CD4-positive, alpha-beta T cell treated with Interleukin-10 for 1 hour (primary cell): ENCODE measurements at places on chromosomes 4 and X.
A peak's percentile ranks its signal among the peaks of the same experiment; 100 is the strongest.

DNA sequence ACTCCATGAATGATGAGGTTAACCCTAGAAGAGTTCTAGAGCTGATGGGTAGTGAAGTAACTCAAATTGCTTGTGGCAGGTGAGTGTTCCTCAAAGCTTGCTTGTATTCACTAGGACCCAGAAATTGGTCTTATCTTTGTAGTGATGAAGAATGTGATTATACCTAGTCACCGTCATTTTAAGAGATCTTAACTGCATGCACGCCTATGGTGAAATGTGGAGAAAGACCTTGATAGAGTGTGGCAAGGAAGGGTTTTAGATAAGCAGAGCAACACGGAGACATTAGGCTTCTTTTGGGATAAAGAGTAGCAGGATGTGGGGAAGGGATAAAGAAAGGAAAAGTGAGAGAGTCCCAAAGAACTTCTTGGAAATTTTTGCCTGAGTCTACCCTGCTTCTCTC is 42.4 kb downstream of the NAP1L5 start:
- no peak for DNase-seq

GRCh38 chr4:15792974-15793373 is 14.8 kb downstream of the CD38 start:
- DNase-seq: no peak

- DNase-seq: no peak
Measured at GRCh38 chr4:84870398-84871163, 95.9 kb downstream of the WDFY3 start.

DNA sequence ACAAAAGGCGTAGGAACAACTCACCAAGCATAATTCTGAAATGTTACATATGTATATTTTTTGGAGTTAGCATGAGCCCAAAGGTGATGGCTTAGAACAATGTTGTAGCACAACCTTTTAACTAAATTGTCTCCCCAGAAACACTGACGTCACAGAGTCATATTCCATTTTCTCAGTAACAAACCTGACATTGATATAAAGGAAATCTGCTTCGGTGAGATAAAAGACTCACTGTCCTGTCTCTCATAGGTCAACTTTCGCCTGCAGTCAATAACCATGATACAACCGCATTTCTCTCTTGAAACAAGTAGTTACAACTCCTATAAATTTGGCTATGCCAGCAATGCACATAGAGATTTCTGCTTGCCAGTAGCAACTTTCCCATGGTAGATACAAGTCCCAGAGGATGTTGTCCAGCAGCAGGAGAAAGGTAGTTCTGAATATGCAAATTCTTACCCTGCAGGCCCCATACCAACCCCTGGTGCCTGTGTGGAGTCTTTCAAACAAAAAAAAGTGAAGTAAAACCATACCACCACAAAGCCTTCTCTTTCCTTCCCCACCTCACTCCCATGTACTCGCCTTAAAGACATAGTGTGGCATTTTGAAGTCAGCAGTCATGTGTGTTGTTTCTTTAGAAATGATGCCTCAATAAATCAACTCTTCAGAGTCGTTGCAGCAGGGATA is 47.9 kb downstream of the MTM1 start:
- no peak for DNase-seq

- DNase-seq: peak; percentile 28
Measured at GRCh38 chr4:4502694-4503311, 39.0 kb downstream of the STX18 start.

- DNase-seq: no peak
Measured at GRCh38 chrX:122591546-122591945, 592.5 kb upstream of the GRIA3 start.

GRCh38 chr4:15294832-15295231 is 133.0 kb upstream of the C1QTNF7 start:
- DNase-seq: no peak

DNA sequence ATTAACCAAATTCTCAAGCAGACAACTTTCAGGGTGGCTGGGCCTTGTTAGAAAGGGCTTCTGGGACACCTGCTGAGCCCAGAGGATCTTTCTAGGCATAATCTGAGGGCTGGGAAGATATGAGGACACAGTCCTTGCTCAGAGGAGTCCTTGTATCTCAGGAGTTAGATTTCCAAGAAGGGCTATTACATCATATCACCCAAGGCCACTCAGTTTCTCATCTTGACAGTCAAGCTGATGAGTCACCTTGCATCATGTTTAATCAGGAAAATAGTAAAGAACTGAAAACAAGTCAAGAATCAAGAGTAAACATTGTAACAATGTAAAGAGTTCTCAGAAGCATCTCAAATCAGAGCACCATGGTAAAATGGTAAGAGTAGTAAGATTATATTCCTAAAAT is 4.0 kb downstream of the PCYT1B start:
- no peak for DNase-seq

DNA sequence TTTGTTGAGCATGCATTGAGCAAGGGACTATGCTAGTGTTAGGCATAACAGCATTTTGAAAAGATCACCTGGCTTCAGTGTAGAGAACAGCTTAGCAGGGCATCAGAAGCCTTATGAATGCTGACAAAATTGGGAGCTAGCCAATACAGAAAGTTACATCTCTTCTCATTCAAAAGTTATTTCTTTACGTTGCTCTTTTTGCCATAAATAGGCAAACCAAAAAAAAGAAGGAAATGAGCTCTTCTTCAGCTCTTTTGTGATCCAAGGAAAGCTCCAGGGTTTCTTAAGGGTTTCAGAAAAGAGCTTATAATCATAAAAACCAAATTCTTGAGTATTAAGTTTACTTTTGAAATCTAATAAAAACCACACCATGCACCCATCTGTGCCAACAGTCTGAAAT is 35.2 kb upstream of the LNX1 start:
- DNase-seq: no peak

GRCh38 chr4:185903205-185903604 is 91.2 kb upstream of the SORBS2 start:
- no peak for DNase-seq

GRCh38 chrX:129239371-129239770 is 283.9 kb downstream of the SMARCA1 start:
- DNase-seq: no peak

DNA sequence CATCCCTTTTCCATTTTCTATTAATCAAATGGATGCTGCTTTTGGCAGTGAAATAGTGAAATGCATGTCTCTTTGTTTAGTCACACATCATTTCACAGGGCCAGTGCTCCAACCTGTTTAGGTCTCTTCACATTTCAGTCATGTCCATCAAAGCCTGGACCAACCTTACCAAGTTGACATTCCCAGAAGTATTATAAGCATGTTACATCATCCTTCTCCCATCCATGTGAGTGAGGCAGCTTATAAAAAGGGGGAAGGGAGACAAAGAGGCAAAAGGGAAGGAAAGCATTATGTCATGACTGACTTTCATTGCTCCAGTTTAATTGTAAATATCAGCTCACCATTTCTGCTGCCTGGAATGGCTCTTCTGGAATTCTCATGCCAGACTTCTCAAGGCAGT is 94.4 kb downstream of the NWD2 start:
- no peak for DNase-seq

DNA sequence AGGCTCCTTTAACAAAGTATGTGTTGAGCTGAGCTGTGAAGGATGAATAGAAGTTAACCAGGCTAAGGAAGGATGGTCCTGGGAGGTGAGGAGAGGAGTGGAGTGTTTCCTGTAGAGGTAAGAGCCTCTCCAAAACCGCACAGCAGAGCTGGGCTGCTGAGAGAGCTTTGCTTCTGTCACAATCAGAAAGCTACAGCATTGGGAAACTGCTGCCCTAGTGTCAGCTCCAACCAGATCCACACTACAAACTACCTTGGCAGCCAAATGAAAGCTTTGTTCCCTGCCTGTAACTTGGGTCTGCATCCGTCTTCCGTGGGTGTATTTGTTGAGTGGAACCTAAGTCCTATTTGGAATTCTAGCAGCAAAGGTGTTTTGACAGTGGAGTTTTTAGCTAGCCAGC is 91.8 kb downstream of the REPS2 start:
- DNase-seq: no peak

DNA sequence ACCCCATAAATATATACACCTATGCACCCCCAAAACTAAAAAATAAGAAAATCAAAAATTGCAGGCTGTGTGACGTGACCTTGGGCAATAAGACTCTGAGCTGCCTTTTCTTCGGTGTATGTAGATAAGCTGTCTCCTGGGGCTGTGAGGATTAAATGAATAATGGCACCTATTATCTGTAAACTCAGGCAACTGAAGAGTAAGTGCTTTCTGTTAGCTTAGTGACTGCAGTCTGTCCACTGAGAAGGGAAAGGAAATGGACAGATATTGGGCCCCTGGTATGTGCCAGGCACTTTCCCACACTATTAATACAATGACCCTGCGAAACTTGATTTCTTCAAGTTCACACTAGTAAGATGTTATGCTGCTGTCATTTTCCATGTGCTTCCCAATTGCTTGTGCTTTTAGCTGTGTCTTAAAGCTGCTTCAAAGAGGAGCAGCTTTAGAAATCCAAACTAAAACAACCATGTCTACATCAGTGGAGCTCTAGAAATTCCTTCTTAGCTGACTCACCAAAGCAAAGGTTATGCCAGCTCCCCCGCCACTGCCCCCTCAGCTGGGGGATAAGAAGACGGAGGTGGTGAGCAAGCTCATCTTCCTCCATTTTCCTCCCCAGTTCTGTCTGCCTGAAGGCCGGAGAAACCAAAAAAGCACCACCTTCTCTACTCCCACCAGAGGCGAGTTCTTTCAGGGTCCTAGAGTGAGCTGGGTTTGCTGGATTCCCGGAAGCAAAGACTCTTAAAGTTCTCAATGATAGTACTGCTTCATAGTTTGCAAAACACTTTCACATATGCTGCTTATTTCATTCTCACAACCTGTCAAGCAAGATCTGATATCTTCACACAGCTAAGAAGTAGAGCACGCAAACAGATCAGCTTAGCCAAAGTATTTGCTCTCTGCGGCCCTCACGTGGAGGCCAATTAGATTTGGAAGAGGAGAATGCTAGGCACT is 8.8 kb upstream of the DGAT2L6 start:
- no peak for DNase-seq

- no peak for DNase-seq
Measured at GRCh38 chr4:86403575-86403974, 43.7 kb upstream of the MAPK10 start.

GRCh38 chr4:88999392-88999930 is 57.5 kb downstream of the FAM13A start:
- no peak for DNase-seq

DNA sequence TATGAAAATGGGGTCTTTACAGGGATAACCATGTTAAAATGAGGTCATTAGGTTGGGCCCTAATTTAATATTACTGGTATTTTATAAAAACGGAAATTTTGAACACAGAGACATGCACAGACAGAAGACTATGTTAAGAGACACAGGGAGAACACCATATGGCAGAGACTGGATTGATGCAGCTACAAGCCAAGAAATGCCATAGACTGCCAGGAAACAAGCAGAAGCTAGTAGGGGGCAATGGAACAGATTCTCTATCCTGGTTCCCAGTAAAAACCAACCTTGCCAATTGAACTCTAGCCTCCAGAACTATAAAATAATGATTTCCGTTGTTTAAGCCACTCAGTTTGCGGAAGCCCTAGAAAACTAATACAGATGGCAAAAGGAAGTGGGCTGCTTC is 6.6 kb upstream of the GUF1 start:
- no peak for DNase-seq

- DNase-seq: no peak
Measured at GRCh38 chr4:156255230-156256007, 301.8 kb upstream of the CTSO start.

- DNase-seq: no peak
Measured at GRCh38 chrX:81390237-81390636, 188.3 kb downstream of the SH3BGRL start.

DNA sequence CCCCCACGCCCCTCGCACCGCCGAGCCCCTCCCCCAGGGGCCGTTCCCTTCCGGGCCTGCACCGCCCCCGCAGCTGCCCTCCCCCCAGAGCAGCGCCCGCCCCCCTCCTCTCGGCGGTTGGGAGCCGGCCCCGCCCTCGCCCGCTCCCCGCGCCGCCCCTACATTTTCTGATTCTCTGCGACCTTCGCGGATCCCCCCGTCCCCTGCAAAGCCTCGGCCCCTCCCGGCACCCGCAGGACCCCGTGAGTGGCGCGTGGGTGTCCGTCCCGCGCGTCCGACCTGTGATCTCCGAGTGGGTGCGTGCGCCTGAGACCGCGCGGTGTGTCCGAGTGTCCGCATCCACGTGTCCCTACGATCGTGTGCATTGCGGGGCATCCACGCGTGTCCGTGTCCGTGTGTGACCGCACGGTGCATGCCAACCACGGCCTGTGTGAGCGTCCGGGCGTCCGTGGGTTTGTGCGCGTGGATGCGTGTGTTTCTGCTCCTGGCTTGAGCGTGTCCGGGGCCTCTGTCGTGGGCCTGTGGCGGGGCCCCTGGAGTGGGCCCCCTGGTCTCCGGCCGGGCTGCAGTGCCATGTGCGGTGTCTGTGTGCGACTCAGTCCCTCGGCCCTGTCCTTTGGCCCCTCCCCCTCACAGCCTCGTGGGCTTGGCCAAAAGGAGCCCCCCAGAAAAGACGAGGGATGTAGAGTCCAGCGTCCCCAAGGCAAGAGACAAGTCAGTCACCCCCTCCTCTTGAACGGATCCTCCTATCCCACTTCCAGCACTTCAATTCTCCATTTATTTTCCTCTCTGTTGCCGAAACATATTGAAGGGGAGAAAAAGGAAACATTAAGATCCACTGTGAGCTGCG is 8.8 kb upstream of the NKX1-1 start:
- no peak for DNase-seq

DNA sequence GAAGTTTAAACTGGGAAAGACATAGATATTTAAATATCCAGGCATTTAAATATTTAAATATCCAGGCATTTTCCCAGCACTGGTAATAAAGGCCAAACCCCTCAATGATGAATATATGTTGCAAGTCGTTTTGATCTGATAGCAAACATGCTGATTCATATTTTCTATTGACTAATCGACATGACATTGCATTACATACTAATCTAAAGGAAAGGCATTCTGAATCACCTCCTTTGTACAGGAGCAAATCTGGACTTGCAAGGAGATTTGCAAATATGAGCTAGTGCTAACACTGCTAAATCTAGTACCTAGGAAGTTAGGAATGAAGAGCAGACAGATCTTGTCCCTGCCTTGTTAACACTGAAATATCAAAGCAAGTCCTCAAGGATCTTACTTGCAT is 207.3 kb downstream of the SLC7A11 start:
- DNase-seq: no peak

- DNase-seq: no peak
Measured at GRCh38 chr4:4899202-4899925, 39.9 kb downstream of the MSX1 start.

DNA sequence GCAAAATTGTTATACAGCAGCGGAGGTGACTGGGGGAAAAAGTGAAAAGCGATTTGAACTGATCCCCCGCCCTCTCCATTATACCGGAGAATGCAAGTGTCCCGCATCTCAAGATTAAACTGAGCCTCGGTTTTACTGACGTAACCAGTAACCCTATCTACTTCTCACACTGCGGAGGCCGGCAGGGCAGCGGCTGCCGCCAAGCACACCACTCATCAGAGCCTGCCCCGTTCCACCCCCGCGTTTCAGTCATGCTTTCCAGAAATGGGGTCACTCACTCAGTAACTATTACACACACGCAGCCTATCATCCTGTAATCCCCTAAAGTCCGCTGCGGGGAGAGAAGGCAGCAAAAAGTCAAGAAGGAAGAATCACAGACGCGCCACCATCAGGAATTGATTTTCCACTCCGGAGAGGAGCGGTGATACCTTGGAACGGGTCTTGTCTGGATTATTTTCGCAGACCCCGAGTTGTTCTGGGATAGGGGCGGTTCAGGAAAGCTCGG is 1.4 kb downstream of the RPS6KA3 start:
- DNase-seq: peak; percentile 66

- DNase-seq: no peak
Measured at GRCh38 chr4:97374526-97374925, 768.8 kb downstream of the STPG2 start.
